GM06990 (cell line): ENCODE measurements at places on chromosomes 6 and 20.

DNA sequence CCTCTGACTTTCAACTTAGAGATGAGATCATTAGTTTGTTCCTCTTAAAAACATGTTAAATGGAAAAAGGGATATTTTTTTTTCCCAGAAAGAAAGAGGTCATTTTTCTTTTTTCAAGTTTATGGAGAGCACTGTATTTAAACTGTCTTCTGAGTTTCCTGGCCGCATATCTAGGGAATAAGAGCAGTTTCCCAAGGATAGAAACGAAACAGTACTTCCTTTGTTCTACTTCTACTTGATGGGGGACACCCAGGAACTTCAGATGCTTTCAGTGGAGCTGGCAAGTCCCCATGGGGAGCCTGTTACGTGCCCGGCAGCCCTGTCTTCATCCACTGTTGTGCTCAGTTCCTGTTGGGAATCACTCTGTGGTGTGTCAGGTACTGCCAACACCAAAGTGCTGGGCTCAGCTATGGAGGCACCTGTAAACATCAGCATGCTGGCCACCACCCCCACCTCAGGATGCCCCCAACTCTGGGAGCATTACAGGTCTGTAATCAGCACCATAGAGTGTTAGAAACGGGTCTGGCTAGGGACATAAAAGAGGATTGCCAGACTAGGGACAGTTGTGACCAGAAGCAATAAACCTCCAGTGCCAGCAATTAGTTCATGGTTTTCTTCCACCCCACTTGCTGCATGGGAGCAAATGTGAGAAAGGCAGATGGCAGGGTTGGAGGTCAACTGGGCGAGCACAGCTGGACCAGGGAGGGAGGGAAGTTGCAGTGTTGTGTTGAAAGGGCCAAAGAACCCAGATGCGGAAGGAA is 221.7 kb upstream of the ECI2 start:
- no peak for DNase-seq

- DNase-seq: no peak
Measured at GRCh38 chr6:52760105-52760765, 3.0 kb downstream of the GSTA2 start.

DNA sequence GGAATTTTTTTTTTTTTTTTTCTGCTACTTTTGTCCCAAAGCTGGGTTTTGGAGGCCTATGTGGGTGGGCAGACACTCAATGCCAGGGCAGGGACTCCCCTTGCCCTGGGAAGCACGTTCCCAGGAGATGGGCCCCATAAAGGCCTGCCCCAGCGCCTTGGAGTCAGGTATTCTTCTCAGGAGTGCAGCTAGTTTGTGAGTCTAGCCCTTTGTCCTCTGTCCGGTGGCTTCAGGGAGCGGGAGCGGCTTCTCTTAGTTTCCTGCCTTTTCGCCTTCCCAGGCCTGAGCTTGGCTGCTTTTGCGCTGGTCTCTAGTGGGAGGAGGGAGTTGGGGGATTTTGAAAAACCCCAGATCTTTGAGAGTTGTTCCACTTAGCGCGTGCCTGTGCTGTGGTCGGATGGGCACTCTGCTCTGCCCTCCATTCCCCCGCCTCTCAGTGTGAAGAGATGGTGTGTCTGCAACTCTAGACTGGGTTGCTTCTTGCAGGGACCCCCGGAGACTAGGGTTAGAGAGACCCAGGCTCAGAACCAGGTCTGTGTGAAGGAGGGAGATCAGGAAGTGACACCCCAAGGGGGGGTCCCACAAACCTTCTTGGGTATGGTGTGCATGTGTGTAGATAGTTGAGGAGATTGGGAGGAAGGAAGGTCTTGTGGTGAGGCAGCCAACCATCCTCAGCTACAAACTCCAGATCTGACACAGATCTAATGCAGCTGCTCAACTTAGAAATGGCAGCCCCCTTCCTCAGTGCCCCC is 1.3 kb downstream of the PLCG1 start:
- peak; percentile 29 for DNase-seq

GRCh38 chr6:154138793-154139192 is 99.8 kb downstream of the OPRM1 start:
- DNase-seq: no peak

DNA sequence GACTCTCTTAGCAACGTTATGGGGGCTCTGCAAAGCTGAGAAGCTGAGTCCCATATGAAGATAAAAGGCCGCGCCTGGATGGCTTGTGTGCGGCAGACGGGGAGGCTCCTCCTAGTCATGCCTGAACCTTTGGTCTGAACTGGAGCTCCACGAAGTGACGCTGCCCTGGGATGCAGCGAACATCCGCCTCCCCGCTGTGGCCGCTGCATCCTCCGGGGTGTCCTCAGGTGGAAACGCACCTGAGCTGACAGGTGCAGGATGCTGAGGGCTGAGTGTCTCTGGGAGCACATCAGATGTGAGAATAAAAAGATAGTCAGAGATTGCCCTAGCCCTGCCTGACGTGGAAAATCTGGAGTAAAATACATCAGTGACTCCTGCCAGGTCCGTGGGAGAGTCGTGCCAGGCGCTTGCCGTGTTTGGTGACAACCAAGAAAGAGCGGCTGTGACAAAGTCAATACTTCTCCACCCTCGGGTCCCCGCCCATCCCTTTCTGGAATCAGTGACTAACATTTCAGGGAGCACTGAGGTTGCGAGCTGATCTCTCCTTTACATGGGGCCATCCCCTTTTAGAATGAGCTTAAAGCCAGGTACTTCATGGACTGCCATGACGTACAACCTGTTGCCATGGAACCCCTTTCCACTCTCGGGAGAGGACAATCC is 162.8 kb upstream of the AFDN start:
- no peak for DNase-seq

GRCh38 chr20:31570021-31570463 is 35.0 kb upstream of the ID1 start:
- no peak for DNase-seq
